ENCODE measurements at places on chromosomes 12 and 14.

DNA sequence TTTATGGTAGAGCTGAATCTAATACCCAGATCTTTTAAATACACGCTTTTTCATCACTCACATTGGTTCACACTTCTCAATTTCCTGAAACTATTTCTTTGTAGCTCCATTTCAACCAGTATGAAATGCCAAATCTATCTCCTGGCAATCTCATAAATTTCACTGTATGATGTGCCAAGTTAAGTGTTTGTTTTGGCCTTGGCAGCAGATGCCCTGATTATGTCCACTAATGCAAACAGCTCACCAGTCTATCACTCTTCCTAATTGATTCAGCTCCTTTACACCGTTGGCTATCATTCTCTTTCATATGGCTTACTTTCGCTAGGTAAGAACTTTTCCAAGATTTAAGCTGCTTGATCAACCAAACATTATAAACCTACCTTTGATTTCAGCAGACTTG lies 58.6 kb downstream of the ZFC3H1 start:
- no peak for DNase-seq

DNA sequence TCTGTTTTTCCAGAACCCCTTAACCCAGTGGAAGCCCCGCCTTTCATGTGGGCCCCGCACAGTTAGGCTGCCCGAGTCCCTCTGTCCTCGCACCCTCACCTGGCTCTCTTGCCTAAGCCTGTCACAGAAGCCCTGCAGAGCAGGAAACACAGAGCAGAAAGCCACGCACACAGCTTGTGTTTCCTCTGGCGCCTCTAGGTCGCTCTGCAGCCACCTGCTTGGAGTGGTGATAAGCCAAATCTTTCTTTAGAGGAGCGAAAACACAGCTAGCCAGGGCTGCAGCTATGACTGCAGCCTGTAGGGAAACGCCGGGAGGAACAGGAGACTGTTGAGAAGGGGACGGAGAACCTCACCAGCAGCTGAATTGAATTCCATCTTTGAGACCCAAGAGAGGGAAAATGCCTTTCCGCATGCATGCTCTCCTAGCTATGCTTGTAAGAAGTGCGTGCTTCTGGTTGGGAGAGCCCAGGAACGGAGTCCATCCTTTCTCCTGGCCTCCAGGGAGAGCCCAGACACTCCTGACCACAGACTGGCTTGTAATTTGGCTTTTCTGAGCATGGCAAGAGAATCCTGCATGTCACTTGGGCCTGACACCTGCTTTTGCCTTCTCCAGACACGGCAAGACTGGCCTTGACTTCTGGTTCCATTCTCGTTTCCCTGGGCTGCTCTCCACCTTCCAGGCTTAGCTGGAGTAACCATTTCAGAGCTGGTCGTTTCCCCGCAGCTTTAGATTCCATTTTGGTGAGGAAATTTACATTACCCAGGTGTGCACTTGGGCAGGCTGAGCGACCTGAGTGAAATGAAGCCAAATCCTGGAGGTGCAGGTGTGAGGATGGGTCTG lies 301.6 kb downstream of the CACNA1C start:
- no peak for DNase-seq

DNA sequence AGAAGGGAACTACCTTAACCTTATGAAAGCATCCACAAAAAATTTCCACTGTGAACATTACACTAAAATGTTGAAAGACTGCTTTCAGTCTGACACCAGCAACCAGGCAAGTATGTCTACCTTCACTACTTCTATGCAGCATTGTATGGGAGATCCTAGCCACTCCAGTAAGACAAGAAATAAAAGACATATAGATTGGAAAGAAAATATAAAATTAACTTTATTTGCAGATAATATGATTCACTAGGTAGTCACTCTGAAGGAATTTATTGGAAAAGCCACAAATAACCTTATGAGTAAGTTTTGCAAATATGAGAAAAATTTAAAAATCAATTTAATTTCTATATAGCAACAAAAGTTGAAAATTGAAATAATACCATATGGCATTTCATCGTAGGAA lies 172.0 kb downstream of the RERGL start:
- no peak for DNase-seq

DNA sequence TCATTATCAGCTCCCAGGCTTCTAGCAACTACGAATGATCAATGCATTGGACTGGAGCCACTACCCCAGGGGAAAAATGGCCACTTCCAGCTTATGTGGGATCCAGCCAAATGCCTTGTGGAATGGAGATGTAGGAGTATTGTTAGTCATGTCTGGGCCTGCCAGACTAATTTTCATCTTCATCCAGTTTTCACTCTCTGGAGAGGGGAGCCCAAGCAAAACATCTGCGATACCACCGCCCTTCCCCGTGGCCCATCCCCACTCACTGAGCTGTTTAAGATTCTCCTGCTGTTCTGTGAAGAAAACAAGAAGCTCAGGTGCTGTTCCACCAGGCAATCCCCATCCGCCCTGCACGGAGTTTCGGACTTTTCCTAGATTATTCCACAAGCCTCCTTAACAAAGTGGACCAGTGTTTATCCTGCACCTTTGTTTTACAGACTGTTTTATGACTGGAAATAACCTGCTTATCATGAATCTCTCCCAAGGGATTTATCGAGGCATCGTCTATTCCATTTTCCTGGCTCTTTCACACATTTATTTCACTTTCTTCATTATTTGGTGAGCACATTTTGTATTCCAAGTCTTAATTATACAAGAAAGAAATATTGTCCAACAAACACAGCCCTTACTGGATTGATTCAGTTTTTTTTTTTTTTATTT lies 35.5 kb upstream of the MAX start:
- no peak for DNase-seq

DNA sequence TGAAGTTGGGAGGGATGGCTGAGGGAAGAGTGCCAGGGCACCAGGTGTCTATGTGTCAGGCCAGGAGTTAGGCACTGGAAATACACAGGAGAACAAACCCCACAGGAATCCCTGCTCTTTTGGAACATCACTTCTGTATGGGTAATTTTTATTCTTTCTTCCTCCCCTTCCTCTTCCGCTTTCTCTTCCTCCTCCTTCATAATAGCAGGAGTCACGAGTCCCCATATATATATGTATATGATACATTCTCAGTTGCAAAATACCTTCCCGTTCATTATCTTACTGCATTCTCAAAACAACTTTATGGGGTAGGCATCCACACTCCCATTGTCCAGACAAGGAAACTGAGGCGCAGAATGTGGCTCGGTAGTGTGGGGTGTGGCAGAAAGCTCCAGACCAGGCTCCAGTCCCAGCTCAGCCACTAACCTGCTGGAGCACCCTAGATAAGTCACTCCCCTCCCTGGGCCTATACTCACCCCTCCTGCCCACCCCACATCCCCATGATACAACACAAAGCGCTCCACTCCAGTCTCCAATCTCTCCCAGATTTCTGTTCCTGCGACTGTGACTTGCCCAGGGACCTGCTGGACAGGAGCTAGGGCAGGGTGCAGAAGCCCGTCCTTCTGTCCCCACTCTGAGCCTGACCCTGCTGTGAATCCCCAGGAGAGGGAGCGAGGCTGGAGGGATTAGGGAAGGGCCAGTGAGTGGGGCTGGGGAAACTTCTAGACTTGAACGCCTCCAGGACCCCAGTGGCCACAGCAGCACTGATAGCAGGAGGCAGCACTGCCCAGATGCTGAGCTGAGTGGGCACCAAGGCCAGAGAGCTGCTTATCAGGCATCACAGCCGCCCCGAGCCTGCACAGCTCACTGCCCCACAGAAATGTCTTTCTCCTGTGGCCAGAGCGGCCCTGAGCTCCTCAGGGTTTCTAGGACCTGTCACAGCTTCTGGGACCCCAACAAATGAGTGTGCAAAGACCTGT lies 1.4 kb upstream of the AQP2 start:
- no peak for DNase-seq

Data from stimulated activated naive CD8-positive, alpha-beta T cell treated with anti-CD3 and anti-CD28 coated beads, Interleukin-15, amount 100 ng/mL, for 72 hours (primary cell).